ENCODE measurements at places on chromosomes 7 and 10. TPM values are rescaled to one million over a fixed set of nuclear protein-coding genes. Genes with fewer than 3 reads are reported as not detected.

KNDC1 gene
- not detected for total RNA-seq

IGFBP3 gene
- total RNA-seq: 9.3 TPM

KEL gene
- total RNA-seq: not detected

ADAM22 gene
- 0.07 TPM for total RNA-seq

HMX2 gene
- total RNA-seq: not detected

SCART1 gene
- 0.51 TPM for total RNA-seq

SLC16A9 gene
- total RNA-seq: 10.3 TPM

CADPS2 gene
- total RNA-seq: 0.78 TPM

PITX3 gene
- total RNA-seq: not detected

HOGA1 gene
- total RNA-seq: not detected

DIP2C gene
- 4.2 TPM for total RNA-seq

NRF1 gene
- total RNA-seq: 5.9 TPM

TYW1B gene
- 0.37 TPM for total RNA-seq

PLEKHS1 gene
- total RNA-seq: not detected

ZNF248 gene
- total RNA-seq: 1.9 TPM

CRCP gene
- total RNA-seq: 28.8 TPM

FOXP2 gene
- 0.46 TPM for total RNA-seq

CCL24 gene
- not detected for total RNA-seq

CHST15 gene
- 15.0 TPM for total RNA-seq

OR2A12 gene
- not detected for total RNA-seq

PRLHR gene
- total RNA-seq: not detected

CRPPA gene
- 0.85 TPM for total RNA-seq

RAPGEF5 gene
- 3.3 TPM for total RNA-seq

PPP1R17 gene
- not detected for total RNA-seq

NEUROG3 gene
- total RNA-seq: not detected

CAMK2B gene
- not detected for total RNA-seq

ITPRID1 gene
- total RNA-seq: not detected

FGFR2 gene
- total RNA-seq: 27.2 TPM

KAZALD1 gene
- total RNA-seq: 3.8 TPM

ZNF727 gene
- total RNA-seq: not detected

TMEM270 gene
- total RNA-seq: not detected

TBRG4 gene
- total RNA-seq: 86.7 TPM

SORCS1 gene
- total RNA-seq: not detected

ANKRD1 gene
- total RNA-seq: 3.3 TPM

CCDC3 gene
- 16.6 TPM for total RNA-seq

ZC3HAV1L gene
- 13.1 TPM for total RNA-seq

COL28A1 gene
- under 0.01 TPM for total RNA-seq

BLNK gene
- 14.8 TPM for total RNA-seq

PTEN gene
- total RNA-seq: 32.6 TPM

SFXN4 gene
- 26.7 TPM for total RNA-seq

CFTR gene
- total RNA-seq: not detected

HKDC1 gene
- total RNA-seq: 0.49 TPM

EBLN1 gene
- not detected for total RNA-seq

TAS2R41 gene
- total RNA-seq: not detected

DPY19L1 gene
- total RNA-seq: 15.4 TPM

PAPOLB gene
- total RNA-seq: not detected

CDH23 gene
- 0.35 TPM for total RNA-seq

CALY gene
- not detected for total RNA-seq

ZNF735 gene
- total RNA-seq: not detected

SH2D4B gene
- total RNA-seq: not detected

NXPH1 gene
- not detected for total RNA-seq

PRKG1 gene
- total RNA-seq: 0.28 TPM

BICC1 gene
- 5.1 TPM for total RNA-seq

SORCS3 gene
- total RNA-seq: not detected

TMEM236 gene
- 0.07 TPM for total RNA-seq

PRPS1L1 gene
- total RNA-seq: not detected

TYW1 gene
- total RNA-seq: 13.9 TPM

LRRC18 gene
- not detected for total RNA-seq
